ENCODE measurements at places on chromosomes 6 and 20.

DNA sequence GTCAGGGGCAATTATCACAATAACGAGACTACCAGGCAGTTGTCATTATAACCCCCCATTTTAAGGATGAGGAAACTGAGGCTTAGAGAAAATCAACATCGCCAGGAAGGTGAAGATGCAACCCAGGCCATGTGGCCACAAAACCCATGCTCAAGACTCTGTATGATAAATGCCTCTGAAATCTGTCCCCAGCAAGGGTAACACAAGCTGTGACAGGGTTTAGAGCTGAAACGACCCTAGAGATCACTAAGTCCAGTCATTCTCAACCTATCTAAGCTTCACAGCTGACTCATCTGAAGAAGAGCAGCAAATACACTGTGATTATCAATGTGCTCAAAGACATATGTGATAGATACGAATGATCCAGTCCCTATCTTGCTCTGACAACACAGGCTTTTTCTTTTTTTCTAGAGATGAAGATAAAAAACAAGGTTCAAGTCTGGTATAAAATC lies 47.0 kb downstream of the ARHGAP18 start:
- no peak for DNase-seq

DNA sequence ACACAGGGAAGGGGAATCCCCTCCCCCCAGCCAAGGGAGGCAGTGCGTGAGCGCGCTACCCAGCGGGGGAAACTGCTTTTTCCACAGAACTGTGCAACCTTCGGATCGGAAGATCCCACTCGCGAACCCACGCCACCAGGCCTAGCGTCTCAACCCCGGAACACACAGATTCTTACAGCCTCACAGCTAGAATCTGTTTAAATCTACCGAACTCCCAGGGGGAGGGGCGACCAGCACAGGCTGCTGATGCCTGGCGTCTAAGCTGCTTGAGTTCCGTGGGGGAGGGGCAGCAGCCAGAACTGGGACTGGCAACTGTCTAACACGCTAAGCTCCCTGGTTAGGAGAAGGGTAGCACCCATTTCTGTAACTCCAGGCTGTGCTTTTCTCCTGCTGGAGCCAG lies 217.3 kb upstream of the TENT5A start:
- DNase-seq = no peak

- DNase-seq = no peak
Measured at GRCh38 chr6:7268362-7268761, 44.6 kb downstream of the SSR1 start.

GRCh38 chr6:130034378-130035146 lies 16.2 kb downstream of the L3MBTL3 start:
- no peak for DNase-seq

GRCh38 chr6:131754088-131754487 lies 43.3 kb upstream of the CTAGE9 start:
- no peak for DNase-seq

- no peak for DNase-seq
Measured at GRCh38 chr20:59765599-59766177, 161.3 kb downstream of the PHACTR3 start.

DNA sequence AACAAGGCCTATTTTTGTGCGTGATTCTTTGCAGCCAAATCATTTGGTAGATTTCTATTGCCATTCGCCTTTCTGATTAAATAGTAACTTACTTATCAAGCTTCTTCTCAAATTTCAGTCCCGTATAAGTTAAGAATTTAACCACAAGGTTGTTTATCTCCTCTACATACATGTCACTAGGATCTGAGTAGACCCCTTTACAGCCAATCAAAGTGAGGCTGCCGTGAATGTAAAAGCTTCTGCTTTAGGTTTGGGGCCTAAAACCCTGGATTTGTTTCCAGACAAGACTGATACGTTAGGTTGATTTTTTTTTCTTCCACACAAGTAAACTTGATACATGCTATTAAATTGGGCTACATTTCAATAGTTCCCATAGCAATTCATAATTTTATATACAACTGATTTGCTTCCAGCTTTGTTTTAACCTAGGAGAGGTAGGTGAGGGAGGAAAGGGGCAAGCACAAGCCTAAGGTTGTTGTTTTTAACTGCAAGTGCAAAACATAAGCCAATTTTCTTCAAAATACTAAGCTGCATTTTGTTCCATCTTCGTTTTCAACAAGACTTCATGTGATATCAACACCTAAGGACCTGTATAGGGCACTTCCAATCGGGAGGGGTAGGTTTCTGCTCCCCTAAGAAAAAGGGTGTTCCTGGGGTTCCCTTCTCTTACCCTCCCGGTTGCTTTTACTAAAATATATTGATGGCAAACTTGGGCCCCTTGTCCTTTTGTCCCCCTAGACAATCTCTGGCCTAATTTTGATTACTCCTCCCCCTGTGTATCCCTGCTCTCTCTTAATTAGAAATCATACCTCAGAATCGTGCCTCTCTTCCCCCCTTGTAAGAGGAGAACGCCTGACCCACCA lies 1.7 kb downstream of the RANBP9 start:
- no peak for DNase-seq

DNA sequence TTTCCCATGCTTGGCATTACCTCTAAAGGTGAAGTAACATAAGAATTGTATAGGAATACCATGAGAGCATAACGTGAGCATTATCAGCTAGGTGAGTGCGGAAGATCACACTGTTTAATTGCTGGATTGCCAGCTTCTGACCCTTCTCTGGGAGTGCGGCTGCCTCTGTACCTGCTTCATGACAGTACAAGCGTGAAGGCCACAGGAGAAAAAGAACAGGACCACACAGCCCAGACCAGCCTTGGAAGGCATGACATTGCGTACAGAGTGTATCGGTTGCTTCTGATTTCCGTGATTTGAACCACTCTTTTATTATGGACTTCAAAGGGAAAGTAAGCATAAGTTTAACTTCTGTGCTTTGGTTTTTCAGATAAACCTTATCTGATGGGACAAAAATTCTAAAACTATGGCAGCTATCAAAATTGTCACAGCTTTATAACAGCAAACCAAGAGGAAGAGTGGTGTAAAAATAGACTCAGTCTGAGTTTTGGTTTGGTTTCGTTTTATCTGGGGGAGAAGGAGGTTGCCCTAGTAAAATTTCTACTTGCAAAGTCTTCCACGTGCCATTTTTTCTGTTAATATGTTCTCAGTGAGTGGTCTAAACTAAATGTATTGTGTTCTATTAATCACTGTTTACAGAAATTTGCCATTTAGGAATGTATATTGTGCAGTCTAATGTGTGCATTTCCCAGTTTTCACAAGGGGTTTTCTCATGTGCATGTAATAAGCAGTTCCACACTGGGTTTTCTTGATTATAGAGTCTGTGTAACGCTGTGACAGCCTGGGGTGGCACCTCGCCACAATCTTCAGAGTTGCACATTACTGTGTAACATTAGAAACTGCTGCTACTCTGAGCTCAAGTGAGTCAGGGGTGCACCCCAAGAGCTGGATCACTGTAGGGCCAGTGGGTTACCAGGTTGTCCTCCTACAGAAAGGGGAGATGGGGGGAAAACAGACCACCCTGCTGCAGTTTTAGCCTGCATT lies 97.3 kb downstream of the RPP40 start:
- no peak for DNase-seq

- DNase-seq = no peak
Measured at GRCh38 chr6:10221178-10221577, 193.7 kb downstream of the TFAP2A start.

GRCh38 chr6:154736618-154737259 lies 3.5 kb downstream of the SCAF8 start:
- DNase-seq = no peak

- no peak for DNase-seq
Measured at GRCh38 chr6:96853083-96853482, 15.8 kb upstream of the GPR63 start.

GRCh38 chr20:38224531-38224930 lies 36.0 kb downstream of the KIAA1755 start:
- no peak for DNase-seq

GRCh38 chr6:5098501-5099270 lies 13.5 kb downstream of the PPP1R3G start:
- DNase-seq = no peak

- DNase-seq = no peak
Measured at GRCh38 chr6:123393331-123393730, 243.4 kb downstream of the TRDN start.

DNA sequence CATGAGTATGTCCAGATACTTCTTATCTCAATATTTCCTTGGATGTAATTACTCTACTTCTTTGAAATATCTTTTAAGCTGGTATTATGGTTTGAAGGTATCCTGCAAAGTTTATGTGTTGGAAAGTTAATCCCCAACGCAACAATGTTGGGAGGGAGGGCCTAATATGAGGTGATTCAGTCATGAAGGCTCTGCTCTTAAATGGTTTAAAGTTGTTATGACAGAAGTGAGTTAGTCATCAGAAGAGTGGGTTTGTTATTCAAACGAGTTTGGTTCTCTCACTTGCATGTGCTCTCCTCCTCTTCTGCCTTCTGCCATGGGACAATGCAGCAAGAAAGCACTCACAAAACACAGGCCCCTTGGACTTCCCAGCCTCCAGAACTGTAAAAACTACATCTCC lies 176.3 kb downstream of the KCNQ5 start:
- no peak for DNase-seq

GRCh38 chr6:39593646-39594045 lies 131.6 kb downstream of the KIF6 start:
- DNase-seq = no peak

- DNase-seq = peak; percentile 91
Measured at GRCh38 chr6:11770546-11771466, 7.8 kb downstream of the ADTRP start.

- DNase-seq = no peak
Measured at GRCh38 chr6:24391208-24391607, 11.5 kb upstream of the MRS2 start.

DNA sequence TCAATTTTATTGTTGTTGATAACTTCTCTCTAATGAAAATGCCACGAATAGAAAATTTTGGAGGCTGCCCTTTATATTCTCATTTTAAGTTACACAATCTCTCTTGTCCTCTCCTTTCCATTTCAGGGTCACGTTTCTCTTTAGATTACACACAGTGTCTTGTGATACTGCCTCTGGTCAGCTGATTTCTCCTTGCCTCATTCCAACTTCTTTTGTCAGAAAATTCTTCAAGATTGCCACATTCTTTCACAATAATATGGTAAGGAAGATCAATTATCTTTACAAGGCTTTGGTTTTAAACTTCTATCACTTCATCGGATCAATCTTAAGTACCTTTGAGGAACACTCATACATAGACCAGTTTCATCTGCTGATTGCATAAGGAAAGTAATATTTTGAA lies 370.3 kb downstream of the RFPL4B start:
- no peak for DNase-seq

GRCh38 chr6:142236691-142237090 lies 65.1 kb upstream of the ADGRG6 start:
- DNase-seq = no peak

GRCh38 chr6:43736844-43737243 lies 33.2 kb upstream of the VEGFA start:
- no peak for DNase-seq

DNA sequence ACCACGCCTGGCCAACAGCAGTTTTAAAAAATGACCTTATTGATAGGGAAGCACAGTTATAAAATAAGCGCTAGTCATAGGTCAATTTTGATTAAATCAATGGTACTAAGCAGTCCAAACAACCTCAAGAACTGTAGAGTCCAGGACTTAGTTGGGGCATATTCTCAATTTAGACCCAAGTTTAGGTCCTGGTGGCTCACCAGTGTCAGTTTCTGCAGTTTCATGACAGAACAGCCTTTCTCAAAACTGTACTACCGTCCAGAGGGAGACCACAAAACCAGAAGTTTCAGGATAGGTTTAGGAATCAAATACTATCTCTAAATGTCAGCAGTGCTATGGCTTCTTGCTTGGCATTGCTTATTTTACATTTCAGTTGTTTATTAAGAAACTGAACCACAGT lies 39.1 kb downstream of the LHFPL5 start:
- DNase-seq = no peak

- DNase-seq = peak; percentile 33
Measured at GRCh38 chr6:41705996-41706835, 29.2 kb downstream of the TFEB start.

GRCh38 chr20:44861531-44862006 lies 23.9 kb upstream of the YWHAB start:
- peak; percentile 21 for DNase-seq

DNA sequence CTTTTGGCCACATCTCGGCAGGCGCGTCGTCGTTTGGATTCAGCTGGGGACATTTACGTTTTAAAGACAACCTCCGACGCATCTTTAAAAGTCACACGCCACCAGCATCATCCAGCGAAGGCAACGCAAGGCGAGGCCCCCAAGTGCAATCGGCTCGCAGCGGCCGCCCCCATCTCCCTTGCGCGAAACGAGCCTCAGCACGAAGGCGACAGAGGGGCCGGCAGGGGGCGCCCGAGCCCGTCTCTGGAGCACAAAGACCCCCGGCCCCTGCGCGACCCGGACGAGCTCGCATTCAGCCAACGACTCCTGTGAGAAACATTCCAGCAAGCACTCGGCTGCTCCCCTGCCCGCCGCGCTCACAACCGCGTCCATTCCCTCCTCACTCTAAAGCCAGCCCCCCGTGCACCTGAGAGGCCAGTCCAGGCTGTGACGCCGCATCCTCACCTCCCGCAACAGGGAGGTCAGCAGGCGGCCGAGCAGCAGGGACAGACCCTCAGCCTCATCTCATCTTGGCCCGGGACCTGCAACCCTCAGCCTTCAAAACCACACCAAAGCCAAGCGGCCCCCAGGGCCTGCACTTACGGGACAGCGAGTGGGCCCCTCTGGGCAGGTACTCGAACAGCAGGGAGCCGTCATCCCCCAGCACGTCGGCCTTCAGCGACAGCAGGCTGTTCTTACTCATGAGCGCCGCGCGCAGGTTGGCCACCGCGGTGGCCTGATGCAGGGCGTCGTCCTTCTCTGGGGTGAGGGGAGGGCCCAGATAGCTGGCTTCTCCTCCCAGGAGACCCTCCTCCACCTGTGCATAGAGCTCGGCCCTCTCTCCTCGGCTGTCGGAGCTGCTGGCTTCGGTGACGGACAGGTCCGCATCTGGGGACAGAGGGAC lies 35.8 kb downstream of the SLC2A4RG start:
- DNase-seq = no peak

GRCh38 chr6:166533205-166533824 lies 53.2 kb downstream of the RAMACL start:
- DNase-seq = no peak
